ENCODE measurements at places on chromosomes 6 and 20. TPM values are rescaled to one million over a fixed set of nuclear protein-coding genes. Genes with fewer than 3 reads are reported as not detected.

DNA sequence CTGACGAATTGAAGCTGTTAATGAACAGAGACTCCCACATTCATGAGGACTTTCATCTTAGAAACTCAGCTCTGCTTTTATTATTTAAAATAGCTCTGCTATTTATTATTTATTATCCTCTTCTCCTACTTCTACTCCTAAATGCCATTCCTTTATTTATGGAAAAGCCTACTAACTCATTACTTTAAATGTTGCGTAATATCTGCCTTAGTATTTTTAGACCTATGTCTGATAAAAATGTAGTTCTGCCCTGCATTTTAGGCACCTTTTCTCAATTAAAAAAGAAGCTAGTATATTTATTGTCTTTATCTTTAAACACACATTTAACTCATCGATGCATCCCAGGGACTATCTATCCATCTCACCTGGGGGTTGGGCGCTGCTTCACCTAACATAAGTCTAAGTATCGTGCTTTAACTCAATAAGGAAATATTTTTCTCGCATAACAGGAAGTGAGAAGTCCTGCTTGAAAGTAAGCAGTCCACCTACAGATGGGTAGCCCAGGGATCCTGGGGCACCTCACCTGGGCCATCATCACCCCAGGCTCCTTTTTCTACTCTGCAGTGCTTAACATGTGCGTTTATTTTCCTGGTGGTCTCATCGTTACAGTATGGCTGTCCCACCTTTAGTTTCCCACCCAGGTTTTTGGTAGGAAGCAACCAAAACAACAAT lies 31.3 kb upstream of the FAM184A start:
- DNase-seq, result no peak
- no peaks in the 10 kb centered on the region for H3K36me3 ChIP-seq

DNA sequence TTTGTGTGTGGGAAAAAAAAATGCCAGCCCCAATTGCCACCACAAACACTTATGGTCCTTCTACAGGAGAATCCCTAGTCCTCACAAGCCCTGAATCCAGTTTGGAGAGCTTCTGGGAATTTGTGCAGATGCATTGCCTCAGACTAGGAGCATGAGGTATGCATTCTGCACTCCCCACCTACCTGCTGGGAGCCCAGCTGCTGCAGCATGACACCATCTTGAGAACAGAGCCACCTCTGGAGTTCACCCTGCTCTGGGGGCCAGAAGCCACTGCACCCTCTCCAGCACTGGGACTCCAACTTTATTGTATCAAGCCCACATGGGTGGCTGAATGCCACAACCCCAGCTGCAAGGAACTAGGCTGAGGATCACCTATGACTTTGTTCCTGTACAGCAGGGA lies 568.5 kb upstream of the ID4 start:
- no peak overlapping the region for H3K4me3 ChIP-seq
- no peaks in the 10 kb centered on the region for H3K4me1 ChIP-seq
- no peaks in the 10 kb centered on the region for H3K27me3 ChIP-seq
- no peak overlapping the region for H3K27ac ChIP-seq
- H3K36me3 ChIP-seq, result no peaks in the 10 kb centered on the region
- no peak for DNase-seq

- H3K36me3 ChIP-seq, result peaks cover 5% of the 10 kb centered on the region
- no peak overlapping the region for H3K4me3 ChIP-seq
- H3K27me3 ChIP-seq, result no peaks in the 10 kb centered on the region
- no peak overlapping the region for H3K27ac ChIP-seq
- no peak for DNase-seq
- no peaks in the 10 kb centered on the region for H3K4me1 ChIP-seq
These were observed 11.5 kb upstream of the BLOC1S5 start for GRCh38 chr6:8075704-8076103.

DNA sequence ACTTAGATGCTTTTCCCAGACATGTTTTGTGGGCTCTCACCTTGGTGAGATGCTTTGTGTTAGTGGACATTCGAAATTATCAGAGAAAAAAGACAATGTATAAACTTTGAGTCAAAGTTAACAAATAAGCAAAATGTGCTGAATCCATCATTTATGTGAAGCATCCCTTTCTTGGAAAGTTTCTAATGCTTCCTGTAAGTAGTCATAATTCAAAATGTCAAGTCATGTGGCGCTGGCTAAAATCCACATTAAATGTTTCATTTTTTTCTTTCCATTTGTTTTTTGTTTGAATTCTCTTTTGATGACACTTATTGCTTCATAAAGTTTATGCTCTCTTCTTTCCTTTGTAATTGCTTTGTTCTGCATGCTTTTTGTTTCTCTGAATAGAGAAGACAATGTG lies 107.2 kb upstream of the CENPW start:
- H3K4me1 ChIP-seq, result peaks cover 7% of the 10 kb centered on the region
- no peak for DNase-seq
- no peak overlapping the region for H3K27ac ChIP-seq
- H3K27me3 ChIP-seq, result no peaks in the 10 kb centered on the region
- no peaks in the 10 kb centered on the region for H3K36me3 ChIP-seq

GRCh38 chr20:58747211-58747610 lies 54.6 kb downstream of the NPEPL1 start:
- peaks cover 8% of the 10 kb centered on the region for H3K27me3 ChIP-seq
- no peaks in the 10 kb centered on the region for H3K4me1 ChIP-seq
- no peak for DNase-seq

The PAX1 gene
- not detected for total RNA-seq

The NOX3 gene
- not detected for total RNA-seq

Data from GM23338 (cell line).